ENCODE measurements at places on chromosomes 1 and 21. TPM values are rescaled to one million over a fixed set of nuclear protein-coding genes. Genes with fewer than 3 reads are reported as not detected.
A peak's percentile ranks its signal among the peaks of the same experiment; 100 is the strongest.

The CD1D gene
- total RNA-seq = 0.18 TPM

The CELA3B gene
- total RNA-seq = not detected

The CFHR2 gene
- total RNA-seq = not detected

The OR2G6 gene
- total RNA-seq = not detected

The TGFB2 gene
- 330 TPM for total RNA-seq

The FCRL1 gene
- total RNA-seq = not detected

The OR2L5 gene
- not detected for total RNA-seq

GRCh38 chr1:4974981-4975685 lies 320.7 kb downstream of the AJAP1 start:
- no peak for DNase-seq

- DNase-seq = no peak
These were observed 110.0 kb downstream of the GRIK3 start for GRCh38 chr1:36924282-36924811.

DNA sequence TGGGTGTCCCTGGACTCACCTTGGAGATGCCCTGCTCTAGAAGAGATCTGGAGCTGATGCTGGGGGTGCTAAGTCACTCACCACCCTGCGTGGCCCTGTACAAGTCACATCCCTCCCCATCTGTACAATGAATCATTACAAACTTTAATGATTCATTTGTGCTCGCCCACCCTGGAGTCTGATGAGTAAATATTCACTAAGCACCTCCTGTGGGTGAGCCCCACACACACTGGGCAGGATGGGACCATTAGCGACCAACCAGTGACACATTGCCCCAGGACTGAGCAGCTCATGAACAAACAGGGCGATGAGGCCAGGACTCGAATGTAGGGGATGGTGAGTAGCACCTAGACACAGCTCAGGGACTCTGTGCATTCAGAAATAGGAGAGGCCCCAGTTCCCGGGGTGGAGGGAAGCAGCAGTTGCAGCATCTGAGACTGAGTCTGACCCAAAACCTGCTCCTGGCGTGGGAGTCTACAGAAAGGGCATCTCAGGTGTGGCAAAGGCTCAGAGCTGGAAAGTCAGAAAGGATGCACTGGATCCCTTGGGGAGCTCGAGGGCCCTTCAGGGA lies 18.1 kb upstream of the PDZK1IP1 start:
- no peak for DNase-seq

DNA sequence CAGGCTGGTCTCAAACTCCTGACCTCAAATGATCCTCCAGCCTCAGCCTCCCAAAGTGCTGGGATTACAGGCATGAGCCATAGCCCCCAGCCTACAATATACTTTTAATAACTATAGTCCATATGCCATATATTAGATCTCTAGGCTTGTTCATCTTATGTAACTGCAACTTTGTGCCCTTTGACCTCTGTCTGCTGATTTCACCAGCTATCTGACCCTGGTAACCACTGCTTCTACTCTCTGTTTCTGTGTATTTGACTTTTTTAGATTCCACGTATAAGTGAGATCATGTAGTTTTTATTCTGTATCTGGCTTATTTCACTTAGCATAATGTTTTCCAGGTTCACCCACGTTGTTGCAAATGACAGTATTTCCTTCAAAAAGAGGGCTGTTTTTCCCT lies 25.5 kb downstream of the STUM start:
- DNase-seq = no peak

DNA sequence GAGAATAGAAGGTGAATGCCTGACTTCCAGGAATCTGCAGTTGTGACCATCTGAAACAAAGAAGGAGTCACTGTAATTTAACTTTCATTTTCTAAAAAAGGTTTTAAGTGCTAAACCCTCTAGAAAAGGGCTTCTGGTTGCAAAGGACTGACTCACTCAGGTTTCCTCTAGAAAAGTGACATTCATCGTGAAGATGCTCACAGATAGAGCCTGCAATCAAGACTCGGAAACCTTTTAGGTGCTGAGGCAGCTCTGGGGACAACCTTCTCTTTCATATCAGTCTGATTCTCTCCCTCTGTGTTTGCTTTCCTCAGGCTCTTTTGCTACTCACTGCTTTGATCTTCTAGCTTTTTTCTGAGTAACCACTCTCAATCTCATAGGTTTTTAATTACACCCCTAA lies 8.2 kb downstream of the BCL9 start:
- DNase-seq = no peak

GRCh38 chr1:9442278-9442846 lies 96.9 kb upstream of the SLC25A33 start:
- peak; percentile 76 for DNase-seq

GRCh38 chr1:67708606-67709005 lies 23.6 kb downstream of the GADD45A start:
- DNase-seq = no peak

- DNase-seq = no peak
These were observed 31.6 kb upstream of the PAX7 start for GRCh38 chr1:18599086-18599485.

GRCh38 chr21:45524756-45525152 lies 17.5 kb downstream of the SLC19A1 start:
- DNase-seq = no peak

DNA sequence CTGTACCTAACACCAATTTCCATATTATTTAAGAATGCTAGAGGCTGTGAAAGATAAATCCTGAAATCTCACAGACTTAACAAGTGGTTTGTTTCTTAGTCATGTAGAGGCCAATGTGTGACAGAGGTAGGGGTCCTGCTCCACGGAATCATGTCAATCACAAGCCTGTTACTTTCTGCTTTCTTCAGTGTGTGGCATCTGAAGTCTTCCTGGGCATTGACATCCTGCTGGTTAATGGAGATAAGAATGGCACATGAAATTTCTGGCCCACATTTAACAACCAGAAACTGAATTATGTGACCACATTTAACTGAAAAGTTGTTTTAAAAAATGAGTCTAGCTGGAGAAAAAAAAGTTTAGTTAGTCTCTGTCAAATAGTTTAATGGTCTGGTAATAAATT lies 68.3 kb upstream of the PLA2G4A start:
- DNase-seq = no peak

- DNase-seq = no peak
These were observed 864.4 kb downstream of the USP25 start for GRCh38 chr21:16594191-16594590.

DNA sequence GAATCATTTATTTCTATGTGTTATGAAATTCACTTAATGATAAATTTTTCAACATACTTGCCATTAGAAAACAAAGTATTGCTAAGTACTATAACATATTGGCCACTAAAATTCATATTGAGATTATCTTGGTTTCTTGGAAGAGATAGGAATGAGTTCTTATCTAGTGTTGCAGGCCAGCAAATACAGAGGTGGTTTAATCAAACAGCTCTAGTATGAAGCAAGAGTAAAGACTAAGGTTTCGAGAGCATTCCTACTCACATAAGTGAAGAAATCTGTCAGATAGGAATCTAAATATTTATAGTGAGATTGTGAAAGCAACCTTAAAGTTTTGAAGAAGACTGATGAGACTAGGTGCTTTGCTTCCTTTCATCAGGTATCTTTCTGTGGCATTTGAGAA lies 37.9 kb upstream of the FOXE3 start:
- DNase-seq = peak; percentile 21

- DNase-seq = no peak
These were observed 86.1 kb upstream of the SLC2A1 start for GRCh38 chr1:43044572-43045361.

DNA sequence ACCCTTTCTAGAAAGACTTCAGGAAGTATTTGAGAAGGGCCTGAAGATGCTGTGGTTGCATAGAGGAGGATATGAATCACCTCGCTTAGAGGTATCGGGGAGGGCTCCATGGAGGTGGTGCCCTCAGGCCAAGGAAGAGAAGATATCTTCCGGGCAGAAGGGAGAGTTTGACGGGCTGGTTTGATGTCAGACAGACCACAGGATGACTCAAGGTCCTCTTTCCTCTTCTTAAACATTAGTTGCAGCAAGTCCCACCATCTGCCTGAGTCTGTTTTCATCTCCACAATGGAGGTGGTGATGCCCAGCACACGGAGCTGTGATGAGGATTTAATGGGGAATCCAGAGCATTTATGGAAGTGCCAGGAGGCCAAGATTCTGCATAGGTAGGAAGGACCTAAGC lies 25.1 kb upstream of the RUNX3 start:
- peak; percentile 74 for DNase-seq

DNA sequence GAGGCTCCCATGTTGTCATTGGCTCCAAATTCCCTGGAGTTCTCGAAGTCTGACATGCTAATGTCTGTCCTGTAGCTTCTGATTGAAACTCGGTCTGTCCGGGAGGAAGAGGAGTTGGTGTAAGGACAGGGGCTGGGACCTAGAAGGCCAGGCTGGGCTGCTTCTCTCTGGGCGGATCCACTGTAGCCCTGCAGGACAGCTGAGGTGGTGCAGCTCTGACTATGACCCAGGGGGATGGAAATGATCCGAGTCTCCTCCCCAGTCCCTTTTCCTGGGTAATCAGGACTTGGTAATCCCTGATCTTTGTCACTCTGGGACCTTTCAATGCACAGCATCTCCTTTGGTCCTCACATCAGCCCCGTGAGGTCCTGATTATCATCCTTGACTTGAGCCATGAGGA lies 10.0 kb upstream of the FCMR start:
- no peak for DNase-seq

Data from astrocyte (in vitro differentiated cells and primary cell).